ENCODE measurements at places on chromosomes 5 and 9. TPM values are rescaled to one million over a fixed set of nuclear protein-coding genes. Genes with fewer than 3 reads are reported as not detected.

DNA sequence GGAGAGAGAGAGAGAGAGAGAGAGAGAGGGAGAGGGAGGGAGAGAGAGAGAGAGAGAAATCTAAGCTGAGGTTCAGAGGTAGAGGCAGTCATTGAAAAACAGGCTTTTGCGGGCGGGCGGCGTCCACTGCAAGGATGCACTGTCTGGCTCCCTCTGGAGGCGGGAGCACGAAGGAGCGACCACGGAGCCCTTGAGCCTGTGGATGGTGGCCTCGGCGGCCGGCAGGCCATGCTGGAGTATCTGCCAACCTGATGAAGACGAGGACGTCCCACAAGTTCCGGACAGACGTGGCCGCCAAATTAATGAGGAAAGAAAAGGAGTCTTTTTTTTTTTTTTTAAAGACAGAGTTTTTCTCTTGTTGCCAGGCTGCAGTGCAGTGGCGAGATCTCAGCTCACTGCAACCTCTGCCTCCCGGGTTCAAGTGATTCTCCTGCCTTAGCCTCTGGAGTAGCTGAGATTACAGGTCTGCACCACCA lies 2.2 kb upstream of the CCDC125 start:
- DNase-seq = peak; percentile 88

Gene SLC25A46
- 67.9 TPM for total RNA-seq

GRCh38 chr5:117333011-117333410 lies 758.4 kb upstream of the SEMA6A start:
- DNase-seq = no peak

- DNase-seq = no peak
These were observed 329.5 kb downstream of the ICE1 start for GRCh38 chr5:5751987-5752386.

GRCh38 chr5:148805326-148806290 lies 20.8 kb upstream of the ADRB2 start:
- DNase-seq = peak; percentile 66

Gene SLCO6A1
- not detected for total RNA-seq

GRCh38 chr9:4670591-4670990 lies 4.3 kb upstream of the SPATA6L start:
- no peak for DNase-seq

DNA sequence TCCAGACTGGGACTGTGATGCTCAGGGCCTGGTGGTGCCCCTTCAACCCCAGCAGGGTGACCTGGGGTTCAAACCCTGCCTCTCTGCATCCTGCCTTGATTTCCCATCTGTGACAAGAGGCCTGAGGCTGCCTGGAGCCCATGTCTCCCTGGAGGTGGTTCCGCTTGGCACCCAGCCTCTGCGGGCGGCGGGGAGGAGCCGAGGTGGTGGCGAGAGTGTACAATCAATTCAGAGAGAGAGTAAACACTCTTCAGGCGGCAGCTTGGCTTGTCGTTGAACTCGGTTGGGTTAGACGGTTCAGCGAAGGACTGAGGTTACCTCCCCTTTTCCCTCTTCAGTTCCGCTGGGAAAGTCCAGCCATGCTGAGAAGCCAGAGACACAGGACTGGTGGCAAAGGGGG lies 39.3 kb downstream of the NTNG2 start:
- no peak for DNase-seq

- no peak for DNase-seq
These were observed 237.0 kb upstream of the GRAMD2B start for GRCh38 chr5:126186210-126186609.

DNA sequence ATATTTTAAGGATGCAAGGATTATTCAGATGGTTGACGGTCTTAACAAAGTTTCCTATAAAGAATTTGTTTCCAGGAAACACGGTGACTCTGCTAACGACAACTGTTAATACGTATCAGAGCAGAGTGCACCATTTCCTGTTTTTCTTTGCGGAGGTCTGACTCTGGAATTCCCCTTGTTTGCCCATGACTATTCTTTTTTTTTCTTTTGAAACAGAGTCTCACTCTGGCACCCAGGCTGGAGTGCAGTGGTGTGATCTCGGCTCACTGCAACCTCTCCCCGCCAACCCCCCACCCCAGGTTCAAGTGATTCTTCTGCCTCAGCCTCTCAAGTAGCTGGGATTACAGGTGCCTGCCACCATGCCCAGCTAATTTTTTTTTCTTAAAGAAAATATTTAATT lies 115.9 kb downstream of the CDC42SE2 start:
- no peak for DNase-seq

GRCh38 chr5:117657541-117657940 lies 1082.9 kb upstream of the SEMA6A start:
- no peak for DNase-seq

Gene ENHO
- total RNA-seq = not detected

All from left ventricle myocardium inferior (tissue), 1 donor.